ENCODE measurements at places on chromosomes 12 and 14.

- DNase-seq, result no peak
Measured at GRCh38 chr14:98018628-98019027, 1221.4 kb downstream of the VRK1 start.

- DNase-seq, result no peak
Measured at GRCh38 chr12:72277415-72277814, 5.2 kb downstream of the TRHDE start.

DNA sequence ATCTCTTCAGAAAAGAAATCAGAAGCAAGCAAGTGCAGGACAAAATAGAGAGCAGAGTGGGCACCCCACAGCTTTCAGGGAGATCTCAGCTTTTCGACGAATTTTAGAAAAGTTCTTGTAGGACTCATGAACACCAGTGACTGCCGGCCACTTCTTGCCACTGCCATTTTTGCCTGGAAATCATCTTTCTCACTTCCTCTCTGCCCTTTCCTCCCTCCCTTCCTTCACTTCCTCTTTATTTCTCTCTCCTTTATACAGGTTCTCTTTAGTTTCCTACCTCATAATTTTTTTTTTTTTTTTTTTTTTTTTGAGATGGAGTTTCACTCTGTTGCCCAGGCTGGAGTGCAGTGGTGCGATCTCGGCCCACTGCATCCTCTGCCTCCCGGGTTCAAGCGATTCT is 185.6 kb downstream of the APAF1 start:
- DNase-seq, result no peak

DNA sequence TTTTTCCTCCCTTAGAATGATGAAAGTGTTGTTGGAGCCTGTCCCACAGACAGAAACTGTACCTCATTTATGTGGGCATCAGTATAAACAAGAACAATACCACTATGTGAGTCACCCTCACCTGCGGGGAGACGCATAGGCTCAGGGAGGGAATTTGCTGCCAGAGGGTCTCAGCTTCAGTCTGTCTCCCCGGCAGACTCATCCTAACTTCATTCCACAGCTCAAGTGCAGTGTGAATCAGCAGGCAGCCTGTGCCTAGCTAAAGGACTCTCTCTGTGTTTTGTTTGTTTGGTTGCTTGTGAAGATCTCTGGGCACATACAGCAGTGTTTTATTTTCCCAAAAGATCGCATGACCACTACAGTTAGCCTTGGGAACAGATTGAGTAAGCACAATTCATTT is 98.9 kb downstream of the PRKCH start:
- DNase-seq, result no peak

Data from NCI-H524 (cell line).